GM12891 (cell line): ENCODE measurements at places on chromosomes 6 and 20.

GRCh38 chr20:5821627-5822215 lies 71.5 kb downstream of the SHLD1 start:
- DNase-seq: no peak

- no peak for DNase-seq
Measured at GRCh38 chr6:42694586-42694985, 27.8 kb downstream of the PRPH2 start.

DNA sequence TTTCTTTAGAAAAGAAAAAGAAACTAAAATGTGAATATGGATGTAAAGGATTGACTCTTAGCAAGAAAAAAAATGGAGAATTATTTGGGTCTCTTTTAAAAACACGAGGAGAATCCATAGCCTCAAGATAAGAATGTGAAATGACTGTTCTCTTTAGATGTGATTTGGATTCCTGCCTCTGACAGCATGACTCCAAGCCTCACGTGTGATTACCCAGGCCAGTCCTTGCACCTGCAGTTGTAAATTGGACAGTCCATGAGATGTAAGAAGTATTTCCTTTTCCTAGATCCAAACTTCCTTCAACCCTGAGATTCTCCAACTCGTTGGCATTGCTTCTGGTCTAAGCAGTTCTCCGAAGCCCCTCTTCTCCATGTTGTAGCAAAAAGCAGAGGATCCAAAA lies 31.9 kb downstream of the SLC2A12 start:
- no peak for DNase-seq

DNA sequence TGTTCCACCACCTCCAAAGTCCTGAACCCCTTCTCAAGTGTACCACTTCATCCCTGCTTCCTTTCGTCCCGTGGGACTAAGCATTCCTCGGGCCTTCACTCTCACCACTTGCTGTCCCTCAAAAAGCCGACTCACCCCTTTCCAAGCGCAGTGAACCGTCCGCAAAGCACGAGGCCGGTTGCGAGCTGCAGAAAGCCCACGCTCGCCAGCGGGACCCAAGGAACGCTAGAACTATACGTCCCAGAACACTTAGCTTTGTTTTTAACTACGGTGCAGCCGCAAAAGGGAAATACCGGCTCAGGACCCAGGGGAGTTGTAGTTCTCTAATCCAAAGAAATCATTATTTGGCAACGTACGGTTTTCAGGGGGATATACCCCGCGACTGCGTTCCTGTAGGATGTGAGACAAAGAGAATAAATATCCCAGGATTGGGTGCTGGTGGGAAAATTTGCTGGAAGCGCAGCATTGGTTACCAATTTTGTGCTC lies 416 bp upstream of the POLR1H start:
- no peak for DNase-seq

- DNase-seq: no peak
Measured at GRCh38 chr20:34643928-34644327, 33.0 kb downstream of the PIGU start.

- no peak for DNase-seq
Measured at GRCh38 chr20:60209048-60209447, 250.8 kb downstream of the CDH26 start.

GRCh38 chr6:79375635-79376337 lies 141.3 kb upstream of the HMGN3 start:
- DNase-seq: no peak

GRCh38 chr20:52201395-52201794 lies 9.8 kb upstream of the ZFP64 start:
- DNase-seq: no peak

- DNase-seq: no peak
Measured at GRCh38 chr6:150764334-150765066, 101.0 kb upstream of the MTHFD1L start.

GRCh38 chr20:33394718-33395117 lies 6.6 kb downstream of the CDK5RAP1 start:
- no peak for DNase-seq

- DNase-seq: no peak
Measured at GRCh38 chr6:21965016-21965415, 331.8 kb downstream of the PRL start.

- no peak for DNase-seq
Measured at GRCh38 chr20:3156811-3157619, 2.6 kb downstream of the FASTKD5 start.

- DNase-seq: no peak
Measured at GRCh38 chr6:168243812-168244376, 75.7 kb downstream of the DACT2 start.

GRCh38 chr6:26331218-26332073 lies 33.6 kb upstream of the BTN3A2 start:
- DNase-seq: no peak

- DNase-seq: no peak
Measured at GRCh38 chr6:103139377-103139776, 1720.3 kb downstream of the HACE1 start.

DNA sequence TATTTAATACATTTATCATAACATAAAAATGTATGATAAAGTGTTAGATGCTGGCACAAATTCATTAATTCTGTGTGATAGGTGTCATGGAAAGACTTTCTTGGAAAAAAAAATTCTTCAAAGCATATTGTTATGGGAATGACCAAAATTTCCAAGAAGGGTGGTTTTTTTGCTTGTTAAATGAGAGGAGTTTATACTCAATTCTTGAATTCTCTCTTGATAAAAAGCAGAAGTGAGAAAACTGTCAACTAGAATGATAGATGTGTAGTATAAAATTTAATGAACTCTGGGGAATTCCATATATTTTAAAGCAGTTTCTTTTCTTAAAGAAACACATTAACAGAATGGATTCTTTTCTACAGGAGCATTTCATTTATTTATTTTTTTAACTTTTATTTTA lies 62.0 kb upstream of the SNAP91 start:
- DNase-seq: no peak

DNA sequence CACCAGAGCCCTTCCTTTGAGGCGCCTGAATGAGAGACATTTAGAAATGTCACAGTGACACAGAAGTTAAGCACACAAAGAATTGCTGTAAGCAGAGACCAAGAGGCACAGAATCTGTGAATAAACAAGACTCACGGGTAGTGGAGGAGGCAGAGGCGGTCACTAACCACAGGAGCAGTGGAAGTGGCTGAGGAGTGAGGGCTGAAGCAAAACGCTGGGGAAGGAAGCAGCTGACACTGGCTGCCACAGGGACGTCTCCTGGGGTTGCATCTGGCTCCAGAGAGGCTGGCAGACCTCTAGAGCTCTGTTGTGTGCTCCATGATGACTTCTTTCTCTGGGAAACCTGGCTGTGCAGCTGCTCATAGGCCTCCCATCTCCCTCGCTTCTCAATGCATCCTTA lies 65.0 kb upstream of the SLC2A12 start:
- no peak for DNase-seq

GRCh38 chr6:13272131-13273046 lies 55.9 kb downstream of the TBC1D7 start:
- no peak for DNase-seq

GRCh38 chr6:160973311-160974250 lies 18.0 kb upstream of the MAP3K4 start:
- no peak for DNase-seq

DNA sequence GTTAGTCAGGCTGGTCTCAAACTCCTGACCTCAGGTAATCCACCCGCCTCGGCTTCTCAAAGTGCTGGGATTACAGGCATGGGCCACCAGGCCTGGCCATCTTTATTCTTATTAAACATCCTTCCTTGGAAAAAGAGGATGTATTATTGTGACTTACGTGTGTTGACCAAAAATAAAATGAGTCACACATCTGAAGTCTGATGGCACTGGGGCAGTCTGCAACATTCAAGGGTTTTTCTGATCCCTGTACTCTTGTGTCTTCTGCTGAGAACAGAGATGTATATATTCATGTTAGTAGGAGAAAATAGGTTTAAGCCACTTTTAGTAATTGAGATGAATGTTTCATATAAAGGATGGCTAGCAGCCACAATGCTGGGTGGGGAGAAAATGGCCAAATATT lies 129.9 kb upstream of the RIPOR2 start:
- DNase-seq: no peak

GRCh38 chr6:5096482-5096881 lies 11.3 kb downstream of the PPP1R3G start:
- DNase-seq: no peak
